ENCODE measurements at places on chromosomes 12 and 14.

GRCh38 chr12:123384994-123385376, 1.1 kb downstream of the KMT5A start:
- DNase-seq = peak; percentile 45

DNA sequence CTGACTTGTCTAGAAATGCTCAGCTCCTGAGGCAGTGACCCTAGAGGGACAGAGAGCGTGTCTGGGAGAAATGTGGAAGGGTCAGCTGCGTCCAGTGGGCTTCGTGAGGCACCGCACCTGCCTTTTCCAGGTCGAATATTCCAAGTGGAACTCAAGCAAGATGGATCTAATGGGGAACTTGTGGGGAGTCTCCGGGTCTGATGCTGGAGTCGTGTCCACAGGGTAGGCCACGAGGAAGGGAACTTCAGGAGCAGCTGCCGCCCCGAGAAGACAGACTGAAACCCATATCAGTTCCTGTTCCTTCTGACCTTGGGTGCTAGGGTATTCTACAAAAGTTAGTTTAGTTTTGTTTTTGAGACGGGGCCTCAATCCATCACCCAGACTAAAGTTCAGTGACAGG, 67.5 kb downstream of the TNFAIP2 start:
- no peak for DNase-seq

DNA sequence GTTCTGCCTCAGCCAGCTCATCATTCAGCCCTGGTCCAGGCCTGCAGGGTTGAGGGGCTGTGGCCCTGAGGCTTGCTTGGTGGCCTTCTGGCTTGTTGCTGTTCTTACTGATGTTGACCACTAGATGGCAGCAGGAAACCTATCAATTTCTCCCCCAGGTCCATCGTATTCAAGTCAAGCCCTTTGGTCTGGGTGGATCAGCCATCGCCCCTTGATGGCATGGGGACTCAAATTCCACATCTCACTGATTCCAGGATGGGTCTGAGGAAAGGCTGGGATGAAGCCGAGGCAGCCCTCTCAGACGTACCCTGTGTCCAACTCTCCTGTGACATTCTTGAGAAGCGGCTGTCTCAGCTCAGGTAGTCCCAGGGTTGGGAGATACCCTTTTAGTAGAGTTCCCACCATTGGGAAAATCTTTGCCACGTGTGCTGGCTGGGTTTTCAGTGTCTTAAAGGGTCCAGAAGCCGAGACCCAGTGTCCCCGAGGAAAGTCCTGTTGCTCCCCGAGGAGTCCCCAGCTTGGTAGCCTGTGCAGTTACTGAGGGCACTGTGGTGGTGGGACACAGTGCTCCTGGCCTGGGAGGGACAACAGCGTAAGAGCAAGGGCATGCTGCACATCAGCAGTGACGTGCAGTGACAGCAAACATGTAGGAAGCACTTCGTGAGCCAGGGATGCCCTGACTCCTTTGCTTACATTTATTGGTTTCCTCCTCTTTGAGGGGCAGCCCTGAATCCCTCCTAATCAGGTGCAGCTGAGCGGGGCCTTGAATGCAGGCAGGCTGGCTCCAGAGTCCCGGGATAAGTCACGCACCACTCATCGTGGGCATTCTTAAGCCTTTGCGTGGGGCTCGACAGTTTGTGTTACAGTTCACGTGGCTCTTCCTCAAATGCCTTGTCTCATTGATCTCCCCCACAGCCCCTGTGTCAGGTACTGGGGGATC, 58.6 kb downstream of the TSPAN9 start:
- peak; percentile 88 for DNase-seq

DNA sequence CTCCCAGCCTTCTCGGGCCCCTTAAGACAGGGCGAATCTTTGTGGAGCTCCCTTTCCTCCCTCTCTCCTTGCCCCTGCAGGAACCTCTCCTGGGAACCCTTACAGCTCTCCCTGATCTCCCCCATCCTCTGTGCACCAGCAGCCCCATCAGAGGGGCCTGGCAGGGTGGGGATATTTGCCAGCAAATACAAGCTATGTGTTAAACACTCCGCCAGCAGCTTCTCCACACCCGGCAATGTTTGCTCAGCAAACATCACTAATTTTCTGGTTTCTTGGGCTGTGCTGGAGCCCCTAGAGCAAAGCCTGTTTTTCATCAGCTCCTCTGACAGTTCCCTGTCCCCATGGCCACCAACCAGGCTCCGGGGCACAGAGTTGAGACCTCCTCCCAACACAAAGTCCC, 147.5 kb upstream of the LHX5 start:
- DNase-seq = no peak

GRCh38 chr12:42003031-42003430, 141.6 kb downstream of the GXYLT1 start:
- no peak for DNase-seq

Measured in choroid plexus epithelial cell (primary cell).